ENCODE measurements at places on chromosomes 4 and X. TPM values are rescaled to one million over a fixed set of nuclear protein-coding genes. Genes with fewer than 3 reads are reported as not detected.

DNA sequence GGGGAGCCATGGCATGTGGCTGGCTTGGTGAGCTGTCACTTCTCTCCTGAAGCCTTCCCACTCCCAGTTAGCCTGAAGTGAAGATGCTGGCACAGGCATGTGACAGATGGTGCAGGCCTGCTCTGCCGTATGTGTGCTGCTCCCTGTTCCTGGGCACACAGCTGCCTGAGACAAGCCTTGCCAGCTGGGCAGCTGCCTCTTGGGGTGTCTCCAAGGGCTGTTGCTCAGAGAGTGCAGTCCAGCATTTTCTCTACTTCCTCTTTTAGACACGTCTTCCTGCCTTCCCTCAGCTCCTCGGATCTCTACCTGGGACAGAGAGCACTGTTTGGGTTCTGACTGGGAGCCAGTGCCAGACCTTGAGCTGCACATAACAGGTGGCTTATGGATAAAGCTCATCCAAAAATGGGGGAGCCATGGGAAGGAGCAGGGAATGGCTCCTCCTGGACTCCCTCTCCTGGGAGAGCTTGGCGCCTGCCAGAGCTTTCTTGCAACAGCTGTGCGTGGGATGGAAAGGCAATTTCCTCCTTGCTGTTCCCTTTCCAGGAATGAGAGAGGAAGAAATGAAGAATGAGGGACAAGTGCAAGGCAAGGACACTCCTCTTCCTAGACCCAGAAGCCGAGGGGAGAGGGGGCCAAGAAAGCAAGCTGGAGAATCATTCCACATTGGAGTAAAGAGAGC lies 132.9 kb downstream of the MSL3 start:
- DNase-seq = no peak

DNA sequence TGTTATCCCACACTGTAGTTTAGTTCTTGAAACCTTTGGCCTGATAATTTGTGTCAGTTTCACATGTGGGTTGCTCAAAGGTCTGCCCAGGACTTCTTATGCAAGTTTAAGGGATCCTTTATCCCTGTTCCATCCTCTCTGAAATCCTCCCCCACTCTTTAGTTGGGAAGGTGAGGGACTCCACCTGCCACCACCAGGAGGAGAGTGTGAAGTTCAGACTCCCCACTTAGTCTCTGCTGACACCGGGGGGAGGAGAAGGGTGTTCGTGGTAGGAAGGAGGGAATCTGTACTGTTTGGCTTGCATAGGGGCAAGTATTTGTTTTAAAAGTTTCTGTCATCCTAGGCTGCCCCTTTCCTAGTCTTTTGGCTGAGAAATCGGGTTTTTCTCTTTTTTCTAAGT lies 211.8 kb downstream of the PPP4R3C start:
- DNase-seq = no peak

GRCh38 chr4:180407275-180407885 lies 1835.8 kb upstream of the TENM3 start:
- DNase-seq = no peak

FRMPD4 gene
- polyA plus RNA-seq = not detected

GAGE12E gene
- not detected for polyA plus RNA-seq

MAGED4B gene
- polyA plus RNA-seq = 14.1 TPM
